ENCODE measurements at places on chromosomes 11 and 22.

DNA sequence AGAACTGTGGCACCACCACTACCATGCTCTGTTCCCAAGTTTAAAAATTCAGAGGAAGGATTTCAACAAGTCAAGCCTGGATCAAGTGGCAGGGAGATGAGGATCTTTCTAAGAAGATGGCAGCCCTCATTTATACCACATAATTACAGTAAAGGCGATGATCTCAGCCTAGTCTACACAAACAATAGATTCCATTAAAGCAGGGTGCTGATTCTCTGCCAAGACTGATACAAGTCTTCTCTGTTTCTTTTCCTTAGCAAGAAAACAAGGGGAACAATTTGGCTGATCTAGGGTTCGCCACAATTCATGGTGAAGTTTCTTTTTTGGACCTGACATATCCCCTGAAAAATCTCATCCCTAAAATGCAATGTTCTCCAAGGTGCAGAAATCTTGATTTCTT lies 73.9 kb downstream of the PPFIBP2 start:
- DNase-seq = no peak

- DNase-seq = peak; percentile 31
Observed at GRCh38 chr11:69104212-69104855, 51.4 kb upstream of the SMIM38 start.

DNA sequence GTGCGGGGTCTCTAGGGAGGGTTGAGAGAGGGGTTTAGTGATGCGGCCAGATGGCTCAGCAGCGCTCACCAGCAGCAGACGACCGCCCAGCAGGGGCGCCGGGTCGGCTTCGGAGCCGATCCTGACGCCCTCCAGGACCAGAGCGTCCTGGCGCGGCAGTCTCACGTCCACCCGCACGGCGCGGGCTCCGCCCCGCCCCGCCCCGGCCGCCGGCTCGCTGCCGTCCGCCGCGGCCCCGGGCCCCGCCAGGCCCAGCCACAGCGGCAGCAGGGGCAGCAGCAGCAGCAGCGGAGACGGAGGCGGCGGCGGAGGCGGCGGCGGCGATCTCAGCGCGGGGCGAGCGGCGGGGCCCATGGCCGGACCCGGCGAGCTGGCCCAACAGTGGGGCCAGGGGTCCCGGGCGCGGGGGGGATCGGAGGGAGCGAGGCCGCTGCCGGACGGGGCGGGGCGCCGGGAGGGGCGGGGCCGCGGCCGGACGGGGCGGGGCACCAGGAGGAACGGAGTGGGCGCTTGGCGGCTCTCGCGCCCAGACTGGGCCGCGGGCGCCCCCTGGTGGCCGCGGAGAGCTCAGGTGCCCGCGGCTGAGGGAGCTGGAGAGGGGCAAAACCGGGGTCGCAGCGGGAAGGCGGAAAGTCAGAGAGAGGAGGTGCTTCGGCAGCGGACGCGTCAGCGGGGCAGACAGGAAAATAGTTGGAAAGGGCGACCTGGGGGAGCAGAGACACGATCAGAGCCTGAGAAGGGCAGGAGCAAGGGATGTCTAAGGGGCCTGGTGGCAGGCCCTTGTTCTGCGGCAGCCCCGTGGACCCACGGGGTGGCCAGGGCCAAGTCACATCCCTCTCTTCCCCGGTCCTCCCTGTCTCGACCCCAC lies at the start of gene RNF215:
TSS of gene RNF215 (minus strand) at position 452 of the 868 bp plus-strand sequence. CDS start at position 354, 98 bp downstream.
- DNase-seq = peak; percentile 89

GRCh38 chr11:68843052-68843561 lies 1.4 kb upstream of the CPT1A start:
- DNase-seq = peak; percentile 27

GRCh38 chr22:48713272-48714205 lies 1114.1 kb downstream of the BRD1 start:
- DNase-seq = no peak

DNA sequence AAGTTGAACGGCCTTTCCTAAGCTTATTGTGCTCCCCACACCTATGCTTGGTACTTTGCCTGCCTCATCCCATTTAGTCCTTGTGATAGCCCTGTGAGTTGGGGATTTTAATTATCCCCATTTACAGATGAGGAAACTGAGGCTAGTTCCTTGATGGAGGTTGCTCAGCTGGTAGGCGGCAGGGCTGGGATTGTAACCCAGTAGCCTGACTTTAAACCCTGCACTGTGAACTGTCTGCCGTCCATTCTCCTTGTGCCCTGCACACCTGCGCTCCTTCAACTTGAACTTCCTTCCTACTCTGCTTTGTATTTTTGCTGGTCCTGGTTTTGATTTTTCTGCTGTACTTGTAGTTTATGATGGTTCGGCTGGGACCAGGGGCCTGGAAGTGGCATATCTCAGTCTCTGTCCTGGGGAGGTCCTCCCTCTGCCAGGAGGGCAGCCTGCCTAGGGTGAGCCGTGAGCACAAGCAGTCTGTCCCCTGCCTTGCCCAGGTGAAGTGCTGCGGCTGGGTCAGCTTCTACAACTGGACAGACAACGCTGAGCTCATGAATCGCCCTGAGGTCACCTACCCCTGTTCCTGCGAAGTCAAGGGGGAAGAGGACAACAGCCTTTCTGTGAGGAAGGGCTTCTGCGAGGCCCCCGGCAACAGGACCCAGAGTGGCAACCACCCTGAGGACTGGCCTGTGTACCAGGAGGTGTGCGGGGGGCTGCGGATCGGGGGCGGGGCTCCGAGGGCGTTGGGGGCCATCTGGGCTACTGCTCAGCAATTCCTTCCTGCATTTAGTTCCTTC lies 52.4 kb downstream of the CD82 start:
- no peak for DNase-seq

DNA sequence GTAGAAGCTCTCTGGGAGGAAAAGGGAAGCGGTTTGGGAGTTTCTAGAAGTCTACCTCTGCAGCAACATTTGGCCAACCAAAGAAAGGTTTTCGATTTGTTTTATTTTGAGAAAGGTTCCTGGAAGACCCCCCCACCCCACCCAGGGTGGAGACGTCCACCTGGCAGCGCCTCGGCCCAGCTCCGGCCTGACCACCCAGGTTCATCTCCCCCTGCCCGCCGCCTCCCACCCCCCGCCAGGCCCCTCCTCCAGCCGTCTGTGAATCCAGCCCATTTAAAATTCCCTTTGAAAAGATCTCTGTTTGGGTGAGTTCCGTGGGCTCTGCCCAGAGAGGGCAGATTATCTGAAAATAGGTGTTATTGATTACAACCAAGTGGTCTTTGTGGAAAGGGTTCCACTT lies 43.3 kb downstream of the KCNJ1 start:
- DNase-seq = no peak

- DNase-seq = no peak
Observed at GRCh38 chr11:115462757-115463156, 41.5 kb downstream of the CADM1 start.

DNA sequence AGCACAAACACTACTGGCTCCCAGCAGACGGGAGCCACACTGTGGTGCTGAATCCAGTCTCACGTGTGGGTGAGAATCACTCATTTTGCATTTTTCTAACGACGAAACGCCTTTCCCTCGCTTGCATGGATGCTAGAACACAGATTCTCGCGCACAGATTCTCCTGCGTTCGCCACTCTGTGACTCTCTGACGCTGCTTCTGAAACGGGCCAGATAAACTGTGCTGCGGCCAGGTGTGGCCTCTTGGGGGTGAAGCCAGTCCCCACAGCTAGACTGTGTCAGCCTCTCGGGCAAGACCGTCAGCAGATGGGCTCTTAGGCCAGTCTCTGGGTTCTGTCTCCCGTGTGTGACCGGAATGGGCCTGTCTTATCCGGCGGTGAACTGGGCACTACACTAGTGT lies 44.6 kb downstream of the TRMU start:
- DNase-seq = no peak

Measured in PC-9 (cell line).